Osteocyte (in vitro differentiated cells): ENCODE measurements at places on chromosomes 3 and 15. TPM values are rescaled to one million over a fixed set of nuclear protein-coding genes. Genes with fewer than 3 reads are reported as not detected.

- H3K27ac ChIP-seq: no peak overlapping the region
- no peak overlapping the region for H3K4me3 ChIP-seq
- peaks cover 5% of the 10 kb centered on the region for H3K4me1 ChIP-seq
- DNase-seq: peak; percentile 95
- no peaks in the 10 kb centered on the region for H3K36me3 ChIP-seq
Measured at GRCh38 chr3:184777566-184778356, 34.2 kb upstream of the VPS8 start.

Gene DAG1
- 136 and 143 TPM in 2 replicates for total RNA-seq

DNA sequence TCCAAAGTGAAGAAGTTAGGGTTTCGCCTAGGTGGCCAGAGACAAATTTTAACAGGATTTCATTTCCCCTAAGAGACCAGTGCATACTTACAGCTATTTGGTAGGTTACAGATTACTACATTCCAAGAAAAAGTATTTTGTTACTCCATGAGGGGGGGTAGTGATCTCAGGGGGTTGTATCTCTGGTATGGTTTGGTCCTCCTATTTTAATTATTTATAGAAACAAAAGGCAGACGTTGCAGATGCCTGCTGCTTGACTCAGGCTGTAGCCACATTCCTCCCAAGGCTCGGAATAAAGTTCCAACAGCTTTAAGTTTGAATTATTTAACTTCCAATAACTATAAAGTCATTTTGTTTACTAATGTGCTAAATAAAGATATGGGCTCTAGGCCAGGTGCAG, 1.3 kb upstream of the TRIM59 start:
- peak overlapping the region; percentile 99 for H3K27ac ChIP-seq
- H3K36me3 ChIP-seq: peaks cover 7% of the 10 kb centered on the region
- no peaks in the 10 kb centered on the region for H3K27me3 ChIP-seq
- peaks cover 44% of the 10 kb centered on the region for H3K4me1 ChIP-seq
- peak overlapping the region; percentile 96 for H3K4me3 ChIP-seq

DNA sequence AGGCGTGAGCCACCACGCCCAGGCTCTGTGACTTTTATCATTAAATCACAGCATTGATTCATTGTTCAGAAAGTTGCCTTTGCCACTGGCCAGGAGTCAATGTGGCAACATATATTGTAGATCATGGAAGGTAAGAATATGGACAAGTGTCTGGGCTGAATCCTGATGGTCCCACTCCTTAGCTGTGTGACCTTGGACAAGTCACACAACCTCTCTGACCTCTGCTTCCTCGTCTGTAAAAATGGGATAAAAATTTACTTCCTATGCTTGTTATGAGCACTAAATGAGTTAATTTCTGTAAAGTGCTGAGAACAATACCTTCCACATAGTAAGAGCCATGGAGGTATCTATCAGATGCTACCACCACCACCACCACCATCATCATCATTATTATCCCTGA, 103.5 kb upstream of the RAD18 start:
- H3K27ac ChIP-seq: no peak overlapping the region
- H3K4me1 ChIP-seq: peaks cover 6% of the 10 kb centered on the region
- H3K36me3 ChIP-seq: no peaks in the 10 kb centered on the region
- peaks cover 6% of the 10 kb centered on the region for H3K27me3 ChIP-seq

DNA sequence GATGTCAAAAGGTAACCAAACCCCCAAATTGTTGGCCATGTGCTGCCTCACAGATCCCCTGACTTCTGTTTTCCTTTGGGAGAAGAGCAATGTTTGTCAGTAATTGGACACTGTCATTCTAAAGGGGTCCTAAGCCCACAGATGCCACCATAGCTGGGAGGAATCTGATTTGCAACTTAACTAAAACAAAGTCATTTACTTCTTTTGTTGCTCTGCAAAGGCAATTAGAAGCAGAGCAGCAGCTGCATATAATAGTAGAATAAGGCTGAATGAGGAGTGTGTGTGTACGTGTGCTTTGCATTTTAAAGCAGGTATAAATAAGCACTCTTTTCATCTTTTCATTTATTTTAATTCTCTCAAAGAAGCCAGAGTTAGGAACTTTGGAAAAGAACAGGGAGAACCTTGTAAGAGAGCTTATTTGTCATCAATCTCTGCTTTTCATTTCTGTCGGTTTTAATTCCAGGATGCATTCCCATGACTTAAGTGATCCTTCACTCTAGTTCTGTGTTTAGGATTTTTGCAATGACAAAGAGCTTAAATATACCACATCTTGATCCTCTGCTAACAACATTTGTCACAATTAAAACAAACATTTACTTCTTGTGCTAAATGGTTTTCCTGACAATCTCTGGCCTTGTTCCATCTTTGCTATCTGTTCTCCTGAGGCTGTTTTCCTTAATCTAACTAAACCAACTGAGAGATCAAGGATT, 530.2 kb upstream of the CBLB start:
- no peak overlapping the region for H3K27ac ChIP-seq
- H3K4me3 ChIP-seq: no peak overlapping the region
- H3K27me3 ChIP-seq: no peaks in the 10 kb centered on the region
- peaks cover 13% of the 10 kb centered on the region for H3K4me1 ChIP-seq

DNA sequence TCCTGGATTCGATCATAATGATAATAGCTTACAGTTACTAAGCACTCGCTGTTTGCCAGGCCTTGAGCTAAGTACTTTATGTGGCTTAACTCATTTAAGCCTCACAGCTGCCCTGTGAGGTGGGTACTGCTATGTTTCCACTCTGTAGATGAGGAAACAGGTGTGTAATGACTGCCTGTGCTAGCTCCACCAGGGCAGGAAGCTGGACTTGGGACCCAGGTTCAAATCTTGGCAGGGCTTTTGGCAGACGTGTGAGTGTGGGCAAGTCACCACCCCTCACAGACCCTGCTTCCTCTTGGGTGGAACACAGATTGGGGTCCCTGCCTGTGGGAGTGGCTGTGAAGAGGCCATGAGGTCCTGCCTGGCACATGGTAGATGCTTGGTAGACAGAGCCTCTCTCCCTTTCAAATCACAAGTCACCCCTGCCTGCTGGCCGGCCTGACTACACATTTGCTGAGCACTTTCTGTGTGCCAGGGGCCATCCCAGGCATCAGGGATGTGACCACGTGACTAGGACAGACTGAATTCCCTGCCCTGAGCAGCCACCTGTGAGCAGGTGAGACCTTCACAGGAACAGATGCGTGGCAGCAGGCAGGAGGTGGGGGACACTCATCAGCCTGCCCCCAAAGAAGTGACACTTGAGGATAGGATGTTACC, 3.7 kb downstream of the EFCC1 start:
- H3K27me3 ChIP-seq: peaks cover 46% of the 10 kb centered on the region
- DNase-seq: no peak
- peaks cover 15% of the 10 kb centered on the region for H3K4me1 ChIP-seq
- H3K36me3 ChIP-seq: no peaks in the 10 kb centered on the region
- H3K4me3 ChIP-seq: no peak overlapping the region

- H3K4me1 ChIP-seq: peaks cover 58% of the 10 kb centered on the region
- no peak overlapping the region for H3K4me3 ChIP-seq
- no peaks in the 10 kb centered on the region for H3K36me3 ChIP-seq
- DNase-seq: no peak
Measured at GRCh38 chr3:64354221-64354620, 129.0 kb upstream of the PRICKLE2 start.

GRCh38 chr3:62169906-62170660, 203.3 kb downstream of the FEZF2 start:
- H3K4me1 ChIP-seq: no peaks in the 10 kb centered on the region
- H3K27me3 ChIP-seq: no peaks in the 10 kb centered on the region
- H3K27ac ChIP-seq: no peak overlapping the region
- no peak overlapping the region for H3K4me3 ChIP-seq
- no peak for DNase-seq

GRCh38 chr3:112687616-112688015, 46.7 kb upstream of the CCDC80 start:
- H3K27me3 ChIP-seq: no peaks in the 10 kb centered on the region
- no peaks in the 10 kb centered on the region for H3K36me3 ChIP-seq
- DNase-seq: no peak
- H3K4me1 ChIP-seq: peaks cover 62% of the 10 kb centered on the region
- H3K27ac ChIP-seq: peak overlapping the region; percentile 87

Gene LRRK1
- total RNA-seq: 10.8 and 16.3 TPM in 2 replicates

- DNase-seq: no peak
- H3K27me3 ChIP-seq: no peaks in the 10 kb centered on the region
- H3K27ac ChIP-seq: no peak overlapping the region
- no peak overlapping the region for H3K4me3 ChIP-seq
Measured at GRCh38 chr3:81876826-81877225, 115.4 kb upstream of the GBE1 start.

- H3K27me3 ChIP-seq: peaks cover 25% of the 10 kb centered on the region
- no peak overlapping the region for H3K4me3 ChIP-seq
- no peak for DNase-seq
- no peaks in the 10 kb centered on the region for H3K4me1 ChIP-seq
Measured at GRCh38 chr15:72176159-72176558, 21.4 kb downstream of the GRAMD2A start.

Gene OXTR
- 23.8 and 24.0 TPM in 2 replicates for total RNA-seq

Gene PATL2
- total RNA-seq: 0.24 and 0.40 TPM in 2 replicates

Gene POPDC2
- total RNA-seq: 2.1 and 2.4 TPM in 2 replicates
